ENCODE measurements at places on chromosomes 6 and 20.

DNA sequence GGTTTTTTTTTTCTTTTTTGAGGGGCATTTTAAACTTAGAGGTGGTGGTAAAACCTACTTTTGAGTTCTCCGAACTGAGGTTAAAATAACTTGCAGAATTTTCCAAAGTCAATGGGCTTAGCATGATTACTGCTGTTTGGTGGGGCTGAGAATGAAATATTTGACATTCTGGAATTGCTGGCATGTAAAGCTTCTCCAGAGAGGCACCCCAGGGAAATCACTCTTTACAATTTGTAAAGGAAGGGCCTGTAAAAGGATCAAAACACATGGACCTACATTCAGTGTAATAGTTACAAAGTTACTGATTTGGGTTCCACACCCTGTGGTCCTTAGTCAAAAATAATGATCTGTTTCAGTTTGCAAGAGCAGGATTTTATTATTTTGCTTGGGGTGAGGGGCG lies 5.5 kb downstream of the FAM217B start:
- no peak for DNase-seq

DNA sequence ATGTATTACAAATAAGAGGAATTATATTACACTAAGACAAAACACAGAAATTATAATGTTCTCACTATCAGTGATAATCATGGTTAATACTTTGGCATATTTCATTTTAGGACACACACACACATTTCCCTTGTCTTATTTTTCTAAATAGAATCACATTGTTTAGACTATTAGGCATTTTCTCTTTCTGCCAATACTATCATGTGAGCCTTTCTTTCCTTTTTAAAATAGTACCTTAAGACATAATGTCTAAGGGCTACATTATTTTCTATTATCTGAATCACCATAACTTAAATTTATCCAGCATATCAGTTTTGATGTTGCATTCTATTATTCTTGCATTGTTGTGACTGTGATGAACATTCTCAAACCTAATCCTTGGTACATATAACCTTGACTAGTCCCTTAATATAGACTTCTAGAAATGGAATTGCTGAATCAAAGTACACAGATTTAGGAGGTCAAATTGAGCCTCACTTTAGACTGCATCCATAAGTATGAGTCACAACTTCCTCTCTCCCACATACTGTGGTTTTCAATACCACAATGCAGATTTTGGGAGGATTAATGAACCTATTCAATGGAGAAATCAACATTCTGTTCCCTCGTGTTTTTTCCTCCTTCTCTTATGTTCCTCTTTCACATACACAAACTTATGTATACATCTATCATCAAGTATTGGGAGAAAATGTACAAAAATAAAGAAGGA lies 212.6 kb downstream of the MOXD1 start:
- peak; percentile 83 for DNase-seq

DNA sequence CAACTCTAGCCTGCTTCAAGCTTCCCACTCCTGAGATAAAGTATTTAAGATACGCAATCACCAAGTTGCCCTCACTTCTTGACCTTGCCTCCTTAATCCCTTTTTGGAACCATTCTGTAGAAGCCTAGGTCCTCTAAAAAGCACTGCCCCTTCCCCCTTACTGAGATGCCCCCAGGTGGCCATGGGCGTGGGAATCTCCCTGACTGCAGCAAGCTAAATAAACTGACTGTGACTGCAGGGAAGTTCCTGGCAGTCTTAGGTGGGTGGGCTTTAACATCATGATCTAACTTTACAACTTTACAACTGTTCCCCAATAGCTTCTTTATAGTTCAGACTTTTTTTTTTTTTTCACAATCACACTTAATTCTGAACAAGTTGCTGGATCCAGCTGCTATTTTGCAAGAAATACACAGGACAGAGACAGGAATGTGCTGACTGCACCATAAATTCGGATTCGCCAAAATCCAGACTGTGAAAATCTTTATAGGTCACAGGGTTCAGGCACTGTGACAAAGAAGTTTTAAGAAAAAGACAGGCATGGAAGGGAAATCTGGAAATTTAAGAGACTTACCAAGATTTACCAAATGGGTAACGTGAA lies 344.2 kb upstream of the SULF2 start:
- DNase-seq: peak; percentile 0

DNA sequence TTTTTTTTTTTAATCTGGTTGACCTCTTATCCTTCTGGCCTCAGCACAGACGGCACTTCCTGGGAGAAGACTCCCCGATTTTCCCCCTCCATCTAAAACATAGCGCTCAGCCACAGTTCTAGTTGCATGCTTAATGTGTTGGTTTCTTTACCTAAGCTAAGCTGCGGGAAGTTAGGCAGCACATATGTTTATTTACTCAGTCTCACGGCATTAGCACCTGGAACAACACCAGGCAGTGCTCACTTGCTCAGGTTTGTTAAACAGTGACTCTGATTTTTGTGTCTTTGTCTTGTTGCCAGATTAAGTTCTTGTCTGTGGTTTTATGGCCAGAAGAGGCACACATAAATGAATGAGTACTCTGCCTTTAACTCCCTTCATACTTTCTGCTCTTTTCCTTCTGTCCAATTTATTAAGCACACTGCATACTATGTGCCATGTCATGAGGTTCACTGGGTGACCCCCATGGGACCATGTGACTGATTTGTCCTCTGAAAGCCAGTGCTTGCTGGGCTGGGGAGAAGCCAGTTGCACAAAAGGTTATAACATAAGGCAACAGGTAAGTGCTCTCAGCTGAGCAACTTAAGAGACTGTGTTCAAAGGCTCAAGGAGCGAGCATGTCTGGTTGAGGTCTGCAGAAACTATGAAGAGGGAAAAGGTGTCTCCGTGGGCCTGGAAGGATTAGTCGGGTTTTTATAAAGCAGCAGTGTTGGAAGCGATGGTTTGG lies 93.6 kb downstream of the RPP40 start:
- DNase-seq: no peak

DNA sequence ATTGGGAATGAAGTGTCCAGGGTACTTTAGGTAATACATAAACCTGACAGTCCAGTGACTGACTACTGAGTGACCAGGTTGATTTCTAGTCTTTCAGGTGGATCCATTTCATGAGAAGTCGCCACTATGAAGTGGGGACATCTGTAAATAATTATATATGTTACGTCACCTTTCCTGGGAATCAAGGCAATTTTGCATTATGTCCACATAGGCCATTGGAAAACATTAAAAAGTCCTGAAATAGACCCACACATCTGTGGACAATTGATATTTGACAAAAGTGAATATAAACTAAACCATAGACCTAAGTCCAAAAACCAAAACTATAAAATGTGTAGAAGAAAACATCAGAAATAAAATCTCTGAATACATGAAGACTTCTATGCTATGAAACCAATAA lies 231.5 kb downstream of the C6orf118 start:
- DNase-seq: no peak

DNA sequence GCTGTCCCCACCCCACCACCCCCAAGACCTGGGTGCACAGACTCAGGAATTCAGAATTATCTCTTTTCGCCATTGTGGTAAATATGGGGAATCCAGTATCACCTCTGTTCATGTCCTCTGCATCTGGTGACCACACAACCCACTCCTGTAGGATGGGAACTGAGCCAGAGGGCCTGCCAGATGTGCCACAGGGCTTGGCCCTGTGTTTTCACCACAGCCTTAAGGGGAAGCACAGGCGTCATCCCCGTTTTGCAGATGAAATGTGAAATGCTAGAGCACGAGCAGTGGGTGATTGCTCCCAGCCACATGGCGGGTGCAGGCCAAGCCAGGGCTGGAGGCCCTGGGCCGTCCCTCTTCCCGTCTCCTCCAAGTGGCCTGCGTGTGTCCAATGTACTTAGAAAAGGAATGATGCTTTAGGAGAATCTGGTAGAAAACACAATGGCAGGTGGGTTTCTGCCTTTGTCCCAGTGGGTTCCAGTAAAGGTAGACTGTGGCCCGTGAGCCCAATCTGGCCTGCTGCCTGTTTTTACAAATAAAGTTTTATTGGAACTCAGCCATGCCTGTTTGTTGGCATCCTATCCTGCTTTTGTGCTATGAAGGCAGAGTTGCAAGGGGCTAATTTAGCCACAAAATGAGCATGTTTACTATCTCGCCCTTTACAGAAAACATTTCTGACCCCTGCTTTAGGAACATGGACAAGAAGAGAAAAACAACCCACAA lies 309.2 kb downstream of the CDH4 start:
- DNase-seq: no peak

GRCh38 chr6:52536424-52536916 lies 40.4 kb downstream of the TRAM2 start:
- no peak for DNase-seq

- no peak for DNase-seq
These were observed 395.8 kb upstream of the MARCKS start for GRCh38 chr6:113461153-113461932.

GRCh38 chr6:167750956-167751358 lies 75.8 kb upstream of the AFDN start:
- DNase-seq: no peak

DNA sequence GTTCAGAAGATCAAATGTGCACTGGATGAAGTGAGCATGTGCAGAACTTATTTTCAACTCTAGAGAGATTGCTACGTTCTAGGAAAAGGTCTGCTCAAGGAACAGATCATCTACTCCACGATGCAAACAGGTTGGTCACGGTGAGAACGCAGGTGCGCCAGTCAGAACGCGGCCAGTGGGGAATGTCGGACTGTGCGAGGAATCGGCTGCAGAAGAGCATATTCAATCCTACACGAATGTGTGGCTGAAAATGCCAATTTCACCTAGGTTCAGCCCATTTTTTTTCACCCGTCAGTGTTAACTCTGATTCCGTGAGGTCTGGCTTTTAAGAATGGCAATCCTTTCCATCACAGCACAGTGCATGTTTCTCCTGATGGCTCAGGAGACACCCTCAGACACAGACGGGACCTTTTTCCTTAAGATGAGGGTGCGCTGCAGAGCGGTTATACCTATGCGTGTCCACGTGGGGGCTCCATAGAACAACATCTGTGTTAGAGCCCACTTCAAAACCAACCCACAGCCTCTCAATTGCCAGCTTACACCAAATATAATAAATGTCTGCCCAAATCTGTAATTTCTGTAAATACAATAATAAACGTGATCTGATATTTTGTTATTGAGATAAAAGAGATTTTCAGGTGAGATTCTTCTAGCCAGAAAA lies 250.4 kb downstream of the FOXA2 start:
- DNase-seq: peak; percentile 40

DNA sequence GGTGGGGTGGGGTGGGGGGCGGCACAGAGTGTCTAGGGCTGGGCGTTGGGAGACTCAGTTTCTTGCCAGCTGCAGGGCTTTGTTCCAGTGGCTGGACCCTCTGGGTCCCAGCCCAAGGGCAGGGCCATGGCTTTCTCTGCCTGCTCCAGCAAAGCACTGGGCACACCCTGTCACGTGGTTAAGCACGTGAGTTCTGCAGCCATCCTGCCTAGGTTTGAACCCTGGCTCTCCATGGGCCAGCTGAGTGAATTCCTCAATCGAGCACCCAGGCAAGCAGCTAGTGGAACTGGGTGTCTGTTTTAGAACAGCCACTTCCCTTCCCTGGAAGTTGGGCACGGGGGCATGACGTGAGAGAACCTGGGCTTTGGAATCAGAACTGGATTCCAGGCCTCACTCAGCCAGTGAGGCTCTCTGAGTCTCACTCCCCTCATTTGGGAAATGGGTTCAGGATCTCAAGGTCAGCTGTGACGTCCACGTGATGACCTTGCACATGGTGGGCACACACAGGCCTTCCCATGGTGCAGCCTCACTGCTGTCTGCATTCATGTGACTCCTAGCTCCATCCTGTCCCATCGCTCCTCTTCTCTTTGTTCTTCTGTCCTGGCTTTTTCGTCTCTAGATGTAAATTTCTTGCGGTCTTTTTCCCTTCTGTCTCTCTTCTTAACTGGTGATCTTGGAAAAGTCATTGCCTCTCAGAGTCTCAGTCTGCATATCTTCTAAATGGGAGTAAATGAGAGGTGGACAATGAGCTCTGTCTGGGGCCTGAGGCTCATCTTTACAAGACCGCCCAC lies 45.9 kb downstream of the NOL4L start:
- no peak for DNase-seq

DNA sequence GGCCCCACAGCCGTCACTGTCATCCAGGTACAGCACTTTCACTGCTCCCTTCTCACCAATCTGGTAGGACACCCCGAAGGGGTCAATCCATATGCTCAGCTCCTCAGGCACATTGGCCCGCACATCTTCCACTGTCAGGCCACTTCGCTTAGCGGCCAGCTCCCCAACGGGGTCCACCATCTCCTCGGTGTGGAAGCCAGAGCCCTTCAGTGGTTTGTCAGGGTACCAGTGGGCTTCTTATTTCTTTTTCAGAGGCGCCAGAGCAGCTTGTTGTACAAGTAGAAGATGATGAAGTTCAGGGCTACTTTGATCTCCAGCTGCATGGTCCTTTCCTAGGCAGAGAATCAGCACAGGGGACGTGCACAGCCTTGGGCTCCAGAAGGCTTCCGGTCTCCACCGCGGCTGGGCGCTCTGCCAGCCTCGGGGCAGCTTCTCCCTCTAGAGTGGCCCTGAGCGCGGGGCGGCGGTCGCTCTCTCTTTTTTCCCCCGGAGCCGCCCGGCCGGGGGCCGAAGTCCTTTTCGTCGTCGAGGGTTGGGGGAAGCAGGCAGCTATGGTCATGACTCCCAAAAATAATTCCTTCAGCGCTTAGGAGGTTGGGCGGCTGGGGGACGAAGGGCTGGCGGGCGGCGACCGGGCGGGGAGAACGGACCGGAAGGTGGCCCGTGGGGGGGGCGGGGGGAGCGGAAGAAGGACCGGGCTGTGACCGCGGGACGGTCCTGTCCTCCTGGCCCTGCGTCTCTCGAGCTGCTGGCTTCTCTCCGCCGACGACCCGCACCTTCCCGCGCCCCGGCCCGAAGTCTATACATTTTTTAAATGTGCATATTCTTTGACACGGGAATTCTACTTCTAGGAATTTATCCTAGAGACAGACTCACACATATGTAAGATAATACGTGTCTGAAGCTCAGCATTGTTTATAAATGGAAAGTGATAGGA lies 6.5 kb upstream of the ZSCAN9 start:
- DNase-seq: peak; percentile 40

DNA sequence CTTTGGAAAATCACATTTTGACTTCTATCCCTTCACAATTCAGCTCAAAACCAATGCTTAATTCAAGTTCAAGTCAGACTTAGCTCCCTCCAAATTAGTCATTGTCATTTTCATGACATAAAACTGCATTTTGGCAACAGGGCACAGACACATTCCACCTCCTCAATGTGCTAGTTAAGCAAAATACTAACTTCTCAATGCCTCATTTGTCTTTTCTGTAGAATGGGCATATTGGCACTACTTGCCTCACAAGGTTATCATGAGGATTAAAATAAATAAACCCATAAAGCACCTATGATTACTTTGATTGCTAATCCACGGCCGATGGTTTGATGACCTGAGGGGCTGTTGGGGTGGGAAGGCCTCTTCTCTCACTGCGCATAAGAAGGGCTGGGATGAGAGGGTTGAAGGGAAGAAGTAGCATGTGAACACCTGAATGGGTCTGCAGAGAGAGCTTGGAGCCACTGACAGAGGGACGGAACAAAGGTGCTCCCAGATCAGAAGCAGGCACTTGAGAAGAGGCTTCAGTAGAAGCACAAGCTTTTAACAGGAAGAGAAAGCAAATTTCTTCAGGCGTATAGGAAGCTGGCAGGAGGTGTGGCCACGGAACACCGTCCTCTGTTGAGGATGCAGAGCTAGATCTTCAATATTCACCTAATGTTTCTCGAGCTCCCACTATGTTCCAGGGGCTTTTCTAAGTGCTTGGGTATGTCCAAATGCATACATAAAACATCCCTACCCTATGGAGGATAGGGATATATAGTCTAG lies 11.7 kb upstream of the TBC1D7 start:
- no peak for DNase-seq

All from amniotic epithelial cell (primary cell).